ENCODE measurements at places on chromosomes 1 and 21.
A peak's percentile ranks its signal among the peaks of the same experiment; 100 is the strongest.

DNA sequence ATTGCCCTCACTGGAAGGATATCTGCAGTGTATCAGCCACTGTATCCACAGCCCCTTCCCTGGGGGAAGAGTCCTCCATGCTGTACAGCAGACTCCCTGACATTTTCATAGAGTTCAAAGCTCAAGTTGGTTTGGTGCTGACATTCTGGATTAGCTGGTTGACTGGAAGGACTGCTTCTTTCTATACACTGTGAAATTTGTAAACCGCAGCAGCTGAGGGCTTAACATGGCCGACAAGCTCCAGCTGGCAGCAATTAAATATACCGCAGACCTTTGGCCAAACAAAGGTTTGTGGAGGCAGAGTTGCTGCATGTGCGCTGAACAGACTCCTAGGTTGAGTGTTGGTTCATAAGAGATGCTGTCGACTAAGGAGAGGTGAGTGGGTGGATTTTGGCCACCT is 126.4 kb downstream of the DHRS3 start:
- no peak for DNase-seq

GRCh38 chr21:33116676-33117075 is 46.7 kb downstream of the OLIG1 start:
- peak; percentile 15 for DNase-seq

DNA sequence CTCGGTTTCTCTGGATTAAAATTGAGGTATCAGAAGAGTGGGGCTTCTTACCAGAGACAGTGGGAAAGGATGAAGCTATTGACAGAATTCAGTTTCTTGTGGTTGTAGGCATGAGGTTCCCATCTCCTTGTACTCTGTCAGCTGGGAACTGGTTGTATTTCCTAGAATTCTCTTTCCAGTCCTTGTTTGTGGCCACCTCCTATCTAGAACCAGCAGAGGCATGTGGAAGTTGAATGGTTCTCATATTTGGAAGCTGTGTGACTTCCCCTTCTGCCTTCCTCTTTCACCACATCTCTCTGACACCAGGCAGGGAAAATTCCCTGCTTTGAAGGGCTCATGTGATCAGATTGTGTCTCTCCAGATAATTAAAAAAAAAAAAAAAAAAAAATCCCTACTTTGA is 457.7 kb upstream of the ADAMTS5 start:
- DNase-seq: no peak

GRCh38 chr1:84884671-84885389 is 8.2 kb downstream of the LPAR3 start:
- DNase-seq: no peak

GRCh38 chr1:243848165-243848857 is 1.7 kb downstream of the AKT3 start:
- no peak for DNase-seq
